Activated CD4-positive, alpha-beta T cell treated with anti-CD3 and anti-CD28 coated beads for 36 hours (primary cell): ENCODE measurements at places on chromosomes 12 and 14. TPM values are rescaled to one million over a fixed set of nuclear protein-coding genes. Genes with fewer than 3 reads are reported as not detected.

DNA sequence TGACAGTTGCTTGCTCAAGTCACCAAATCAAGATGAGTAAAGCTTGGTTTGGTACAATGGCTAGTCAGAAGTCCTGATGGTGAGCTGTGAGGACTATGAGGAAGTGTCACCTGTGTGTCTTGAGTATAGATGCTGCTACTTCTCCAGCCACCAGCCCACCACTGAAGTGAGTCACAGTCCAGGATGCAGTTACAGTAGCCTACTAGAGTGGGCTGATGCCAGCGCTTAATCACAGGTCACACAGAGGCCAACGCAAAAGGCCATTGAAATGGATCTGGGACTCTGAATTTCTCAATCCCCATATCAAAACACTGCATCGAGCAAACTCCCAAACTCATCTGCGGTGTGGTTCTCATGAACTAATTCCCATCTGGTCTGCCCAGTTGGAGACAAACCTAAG is 223.1 kb downstream of the ANO6 start:
- H3K27ac ChIP-seq: no peak overlapping the region
- no peaks in the 10 kb centered on the region for H3K4me1 ChIP-seq
- H3K27me3 ChIP-seq: no peaks in the 10 kb centered on the region
- peaks cover 2% of the 10 kb centered on the region for H3K36me3 ChIP-seq
- DNase-seq: no peak

- H3K4me3 ChIP-seq: no peak overlapping the region
- H3K4me1 ChIP-seq: no peaks in the 10 kb centered on the region
- no peaks in the 10 kb centered on the region for H3K27me3 ChIP-seq
- no peak for DNase-seq
- H3K36me3 ChIP-seq: no peaks in the 10 kb centered on the region
- no peak overlapping the region for H3K27ac ChIP-seq
Observed at GRCh38 chr14:80223696-80224465, 12.6 kb upstream of the DIO2 start.

GRCh38 chr14:29062466-29062865 is 295.9 kb downstream of the FOXG1 start:
- no peaks in the 10 kb centered on the region for H3K4me1 ChIP-seq
- no peak overlapping the region for H3K4me3 ChIP-seq
- H3K36me3 ChIP-seq: no peaks in the 10 kb centered on the region
- no peak overlapping the region for H3K27ac ChIP-seq

DNA sequence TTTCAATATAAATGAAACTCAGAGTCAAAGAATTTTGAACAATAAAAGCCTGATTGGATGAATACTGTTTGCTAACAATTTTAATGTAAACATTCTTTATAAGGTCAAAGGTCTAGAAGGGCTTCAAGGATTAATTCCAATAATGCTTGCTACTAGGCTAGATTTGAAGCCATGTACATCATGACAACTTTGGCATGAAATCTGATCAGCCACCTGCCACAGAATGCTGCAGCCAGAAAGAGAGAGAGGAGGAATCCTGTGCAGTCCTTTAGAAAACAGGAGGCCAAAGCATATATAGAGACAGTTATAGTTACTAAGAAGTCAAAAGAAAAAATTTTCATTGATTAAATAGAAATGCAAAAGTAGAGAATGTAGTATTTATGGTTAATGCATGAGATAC is 47.1 kb downstream of the ABCD2 start:
- H3K36me3 ChIP-seq: peaks cover 39% of the 10 kb centered on the region
- no peak overlapping the region for H3K4me3 ChIP-seq
- no peak overlapping the region for H3K27ac ChIP-seq

- H3K4me3 ChIP-seq: no peak overlapping the region
- peaks cover 23% of the 10 kb centered on the region for H3K4me1 ChIP-seq
- H3K36me3 ChIP-seq: no peaks in the 10 kb centered on the region
- no peak overlapping the region for H3K27ac ChIP-seq
- H3K27me3 ChIP-seq: no peaks in the 10 kb centered on the region
Observed at GRCh38 chr12:14824012-14824634, 10.1 kb upstream of the SMCO3 start.

- H3K27ac ChIP-seq: no peak overlapping the region
- H3K4me1 ChIP-seq: peaks cover 22% of the 10 kb centered on the region
- peaks cover 10% of the 10 kb centered on the region for H3K27me3 ChIP-seq
- H3K36me3 ChIP-seq: no peaks in the 10 kb centered on the region
- H3K4me3 ChIP-seq: no peak overlapping the region
Observed at GRCh38 chr12:111363578-111363977, 5.3 kb downstream of the PHETA1 start.

GRCh38 chr14:44586910-44587309 is 79.8 kb upstream of the FSCB start:
- no peaks in the 10 kb centered on the region for H3K36me3 ChIP-seq
- H3K27ac ChIP-seq: no peak overlapping the region
- DNase-seq: no peak
- no peaks in the 10 kb centered on the region for H3K4me1 ChIP-seq
- H3K4me3 ChIP-seq: no peak overlapping the region

NKX2-1 gene
- total RNA-seq: not detected

KLRG1 gene
- 2.7 TPM for total RNA-seq

REC8 gene
- 25.6 TPM for total RNA-seq

KLRK1 gene
- total RNA-seq: not detected

CISTR gene
- total RNA-seq: not detected

DNAI7 gene
- total RNA-seq: not detected
